ENCODE measurements at places on chromosomes 2 and 18.

- no peak for DNase-seq
Observed at GRCh38 chr2:15492773-15493325, 68.3 kb downstream of the NBAS start.

GRCh38 chr18:74259347-74259746 is 32.4 kb downstream of the CYB5A start:
- DNase-seq, result no peak

DNA sequence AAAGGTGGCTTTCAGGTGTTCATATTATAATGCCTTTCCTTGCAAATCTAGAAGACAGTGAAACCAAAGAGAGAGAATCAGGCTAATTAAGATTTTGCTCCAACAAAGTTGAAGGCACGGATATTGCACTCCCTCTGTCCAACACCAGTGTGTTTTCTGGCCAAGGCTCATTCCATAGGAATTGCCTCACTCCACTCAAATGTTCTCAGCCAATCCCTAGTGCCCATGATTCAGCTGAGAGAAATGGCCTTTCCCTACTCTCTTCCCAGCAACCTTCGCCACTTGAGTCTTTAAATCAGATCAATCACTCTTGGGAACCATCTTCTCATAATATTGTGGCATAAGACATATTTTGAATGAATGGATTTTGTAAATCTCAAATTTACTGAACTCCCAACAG is 768.2 kb upstream of the ACVR2A start:
- no peak for DNase-seq

- peak; percentile 19 for DNase-seq
Observed at GRCh38 chr2:172864182-172864581, 128.5 kb downstream of the RAPGEF4 start.

DNA sequence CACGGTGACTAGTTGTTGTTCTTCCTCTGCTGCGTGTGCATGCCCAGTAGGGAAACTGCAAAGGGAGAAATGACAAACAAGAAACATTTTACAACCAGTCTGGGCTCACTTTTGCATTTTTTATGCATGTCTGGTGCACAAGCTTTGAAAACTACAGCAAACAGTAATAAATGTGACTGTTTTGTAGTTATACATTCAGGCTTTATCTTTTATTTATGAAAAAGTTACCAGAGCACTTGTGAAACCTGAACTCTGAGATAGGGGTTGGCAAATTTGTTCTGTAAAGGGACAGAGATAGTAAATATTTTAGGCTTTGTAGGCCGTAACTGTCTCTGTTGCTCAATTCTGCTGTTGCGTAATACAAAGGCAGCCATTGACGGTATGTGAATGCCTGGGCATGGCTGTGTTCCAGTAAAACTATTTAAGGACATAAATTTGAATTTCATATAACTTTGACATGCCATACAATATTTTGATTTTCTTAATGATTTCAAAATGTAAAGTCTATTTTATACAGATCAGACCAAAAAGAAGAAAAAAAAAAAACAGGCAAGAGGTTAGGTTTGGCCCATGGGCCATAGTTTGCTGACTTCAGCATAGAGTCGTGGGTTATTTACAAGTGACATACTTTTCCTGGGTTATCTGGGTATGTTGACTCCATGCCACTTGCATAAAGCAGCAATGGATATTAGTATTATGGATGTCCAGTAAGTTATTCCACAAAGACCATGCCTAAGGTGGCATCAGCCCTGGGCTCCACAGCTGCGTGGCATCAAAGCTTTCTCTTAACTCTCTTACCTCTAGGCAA is 53.6 kb upstream of the EML6 start:
- peak; percentile 66 for DNase-seq

DNA sequence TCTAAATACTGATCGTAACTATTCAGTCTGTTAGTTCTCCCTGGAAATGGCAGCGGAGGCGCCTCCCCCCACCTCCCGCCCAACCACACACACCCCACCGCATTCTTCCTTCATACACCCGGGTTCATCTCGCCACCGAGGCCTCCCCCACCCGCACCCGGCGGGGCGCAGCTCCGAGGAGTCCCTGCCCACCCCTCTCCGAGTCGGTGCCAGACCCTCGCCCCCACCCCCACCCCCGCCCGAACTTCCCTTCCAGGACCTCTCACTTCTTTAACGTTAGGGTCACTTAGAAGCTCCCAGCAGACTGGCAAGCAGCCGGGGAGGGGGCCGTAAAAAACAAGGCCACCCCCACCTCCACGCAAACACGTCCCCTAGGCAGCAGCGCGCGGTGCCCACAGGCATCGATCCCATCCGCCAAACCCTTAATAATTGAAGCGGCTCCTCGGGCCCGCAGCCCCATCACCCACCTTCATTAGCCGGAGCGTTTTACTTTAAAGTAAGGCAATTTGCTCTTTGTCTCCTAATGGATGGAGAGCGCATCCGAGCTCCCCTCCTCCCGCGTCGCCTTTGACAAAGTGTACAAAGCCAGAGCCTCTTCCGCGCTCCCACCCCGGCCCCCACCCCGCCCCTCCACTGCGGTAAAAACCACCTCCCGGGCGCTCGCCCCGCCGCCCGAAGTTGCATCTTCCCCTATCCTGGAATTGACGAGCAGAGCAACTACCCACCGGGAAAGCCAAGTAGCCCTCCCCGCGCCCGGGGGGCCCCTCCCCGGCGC is 624 bp downstream of the ZNF516 start:
- DNase-seq, result no peak

DNA sequence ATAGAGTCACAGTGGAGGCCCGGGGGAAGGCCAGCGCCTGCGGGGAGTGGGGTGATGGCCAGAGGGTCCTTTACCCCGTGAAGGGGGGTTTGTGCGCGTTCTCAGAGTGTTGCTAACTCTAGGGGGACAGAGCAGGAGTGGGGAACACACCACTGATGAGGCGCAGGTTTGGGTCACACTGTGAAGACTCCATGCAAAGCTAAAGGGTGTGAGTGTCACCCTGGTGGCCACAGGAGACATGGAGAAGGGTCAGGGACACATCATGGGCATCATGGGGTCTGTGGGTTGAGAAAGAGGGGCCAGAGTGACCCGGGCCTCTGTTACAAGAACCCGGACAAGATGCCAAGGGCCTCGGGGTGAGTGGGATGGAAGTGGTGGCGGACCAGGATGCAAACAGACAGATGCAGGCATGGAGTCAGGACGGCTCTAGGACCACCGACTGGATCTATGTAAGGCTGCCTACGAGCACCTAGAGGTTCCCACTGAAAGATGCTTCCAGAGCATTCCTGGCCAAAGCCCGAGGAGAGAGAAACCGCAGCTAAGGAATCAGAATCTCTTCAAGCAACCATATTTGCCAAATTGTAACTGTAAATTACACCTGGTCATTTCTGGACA is 84.3 kb downstream of the PXDN start:
- DNase-seq, result no peak

DNA sequence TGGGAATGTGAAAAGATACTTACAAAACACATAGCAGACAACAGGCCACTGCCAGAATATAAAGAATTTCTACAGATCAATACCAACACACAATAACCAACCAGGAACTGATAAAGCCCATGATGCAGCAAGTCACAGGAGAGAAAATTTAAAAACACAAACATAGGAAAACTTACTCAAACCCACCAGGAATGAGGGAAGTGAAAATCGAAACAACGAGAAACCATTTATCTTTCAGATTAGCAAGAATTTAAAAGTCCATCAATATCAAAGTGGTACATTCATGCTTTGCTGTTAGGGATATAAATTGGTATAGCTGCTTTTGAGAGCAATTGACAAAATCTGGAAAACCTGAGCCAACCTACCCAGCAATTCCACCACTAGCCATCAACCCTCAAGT is 27.6 kb downstream of the B4GALT6 start:
- no peak for DNase-seq

GRCh38 chr2:36512705-36513104 is 85.3 kb downstream of the FEZ2 start:
- DNase-seq, result no peak

DNA sequence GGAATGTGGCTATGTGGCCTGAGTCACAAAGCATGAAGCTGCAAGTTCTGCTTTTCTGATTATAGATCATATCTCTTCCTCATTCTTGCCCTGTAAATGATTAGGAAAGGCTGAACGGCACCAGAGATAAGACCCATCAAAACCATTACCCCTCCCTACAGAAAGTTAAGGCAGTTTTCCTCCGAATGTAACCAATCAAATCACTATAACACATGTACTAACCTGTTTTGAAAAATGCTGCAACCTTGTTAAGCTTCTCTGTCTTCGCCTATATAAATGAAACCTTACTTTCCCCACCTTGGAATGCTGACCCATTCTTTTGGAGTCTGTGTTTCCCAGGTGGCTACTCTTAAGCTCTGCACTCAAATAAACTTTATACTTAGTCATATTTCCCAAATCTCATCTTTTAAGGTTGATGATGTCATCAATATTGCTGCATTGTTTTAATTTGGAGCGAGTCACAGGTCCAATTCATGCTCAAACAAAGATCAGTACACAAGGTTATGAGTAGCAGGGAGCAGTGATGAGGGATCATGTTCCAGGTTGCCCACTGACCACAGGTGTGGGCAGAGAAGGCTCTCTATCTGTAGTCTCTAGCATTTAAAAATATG is 662.3 kb downstream of the IRS1 start:
- DNase-seq, result peak; percentile 67

DNA sequence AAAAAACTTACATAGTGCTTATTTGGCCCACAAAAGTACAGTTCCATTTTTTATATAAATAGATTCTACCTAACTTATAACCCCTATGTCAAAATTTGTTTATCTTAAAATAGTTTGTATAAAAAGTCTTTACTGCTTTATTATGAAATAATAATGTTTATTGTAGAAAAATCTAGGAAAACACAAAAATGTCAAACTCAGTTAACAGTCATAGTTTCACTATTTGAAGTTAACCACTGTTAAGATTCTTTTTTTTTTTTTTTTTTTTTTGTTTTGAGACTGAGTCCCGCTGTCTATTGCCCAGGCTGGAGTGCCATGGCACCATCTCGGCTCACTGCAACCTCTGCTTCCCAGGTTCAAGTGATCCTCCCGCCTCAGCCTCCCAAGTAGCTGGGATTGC is 26.5 kb upstream of the ABI2 start:
- DNase-seq, result no peak

DNA sequence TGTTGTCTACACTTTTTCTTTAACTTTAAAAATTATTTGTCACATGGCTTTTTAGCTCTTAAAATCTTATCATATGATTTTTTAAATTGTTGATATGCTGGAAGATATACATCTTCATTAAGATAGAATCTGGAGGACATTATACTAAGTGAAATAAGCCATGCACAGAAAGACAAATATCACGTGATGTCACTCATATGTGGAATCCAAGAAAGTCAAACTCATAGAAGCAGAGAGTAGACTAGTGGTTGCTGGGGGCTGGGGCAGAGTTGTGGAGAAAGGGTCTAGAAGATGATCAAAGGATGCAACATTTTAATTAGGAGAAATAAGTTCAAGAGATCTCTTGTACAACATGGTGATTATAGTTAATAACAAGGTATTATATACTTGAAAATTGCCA is 280.9 kb downstream of the GULP1 start:
- no peak for DNase-seq

- no peak for DNase-seq
Observed at GRCh38 chr18:35519148-35519899, 21.6 kb upstream of the INO80C start.

DNA sequence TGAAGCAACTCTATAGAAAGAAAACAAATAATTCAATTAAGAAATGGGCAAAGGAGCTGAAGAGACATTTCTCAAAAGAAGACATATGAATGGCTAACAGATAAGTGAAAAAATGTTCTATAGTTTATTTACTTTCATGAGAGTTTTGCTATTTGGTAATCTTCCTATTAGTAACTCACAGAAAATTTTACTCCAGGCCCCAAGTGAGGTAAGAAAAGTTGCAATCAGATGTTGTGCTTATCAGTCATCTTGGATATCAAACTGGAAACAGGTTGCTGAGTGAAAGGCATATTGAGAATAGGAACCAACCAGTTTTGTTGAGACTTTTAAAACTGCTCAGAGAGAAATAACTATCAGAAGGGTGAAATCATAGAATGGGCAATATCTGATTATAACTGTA is 1179.0 kb upstream of the ACVR2A start:
- no peak for DNase-seq

DNA sequence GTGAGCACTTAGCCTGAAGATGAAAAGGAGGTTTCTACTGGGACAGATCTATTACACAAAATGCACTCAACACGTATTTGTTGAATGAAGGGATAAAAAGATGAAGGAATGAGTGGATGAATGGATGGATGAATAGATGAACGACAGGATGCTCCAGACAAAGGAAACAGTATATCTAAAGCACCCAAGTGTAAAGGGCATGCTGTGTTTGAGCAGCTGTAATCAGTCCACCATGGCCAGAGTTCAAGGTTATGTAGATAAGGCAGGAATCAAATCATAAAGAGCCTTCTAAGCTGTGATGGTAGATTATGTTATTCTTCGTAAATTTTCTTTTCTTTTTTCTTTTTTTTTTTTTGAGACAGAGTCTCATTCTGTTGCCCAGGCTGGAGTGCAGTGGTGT is 213.8 kb upstream of the FBXO11 start:
- no peak for DNase-seq

GRCh38 chr2:202717598-202718310 is 83.0 kb downstream of the FAM117B start:
- DNase-seq, result no peak

- DNase-seq, result no peak
Observed at GRCh38 chr2:4635289-4635688, 931.9 kb downstream of the DCDC2C start.

- no peak for DNase-seq
Observed at GRCh38 chr18:22691946-22692710, 241.0 kb upstream of the RBBP8 start.

GRCh38 chr2:154700136-154700535 is 1.6 kb downstream of the KCNJ3 start:
- DNase-seq, result no peak

DNA sequence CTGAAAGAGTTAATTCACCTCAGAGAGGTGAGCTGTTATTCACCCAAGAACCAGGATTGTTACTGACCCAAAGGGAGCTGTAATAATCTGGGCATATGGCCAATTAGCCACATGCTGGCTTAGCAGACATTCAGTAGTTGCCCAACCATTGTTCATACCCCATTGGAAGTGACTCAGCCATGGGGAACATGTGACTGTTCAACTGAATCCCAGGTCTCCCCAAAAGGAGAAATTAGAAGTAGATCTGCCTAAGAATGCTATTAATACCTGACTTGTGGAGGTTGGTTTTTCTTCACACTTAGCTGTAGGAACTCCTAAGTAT is 272.6 kb upstream of the UBE2E3 start:
- DNase-seq, result peak; percentile 84
